ENCODE measurements at places on chromosomes 7 and 10. TPM values are rescaled to one million over a fixed set of nuclear protein-coding genes. Genes with fewer than 3 reads are reported as not detected.

The MTPN gene
- total RNA-seq, result 166 TPM

The BAG3 gene
- 70.9 TPM for total RNA-seq

The NYAP1 gene
- 2.5 TPM for total RNA-seq

The CTAGE4 gene
- total RNA-seq, result not detected

The CDC14C gene
- total RNA-seq, result not detected

The ECHDC3 gene
- 3.7 TPM for total RNA-seq

The TRAPPC14 gene
- total RNA-seq, result 20.0 TPM

The ACADSB gene
- total RNA-seq, result 4.7 TPM

The SPRN gene
- 0.92 TPM for total RNA-seq

The PLXDC2 gene
- 0.92 TPM for total RNA-seq

The ACTL6B gene
- total RNA-seq, result not detected

The COA1 gene
- 33.8 TPM for total RNA-seq

The SPOCK2 gene
- 3.9 TPM for total RNA-seq

The HOGA1 gene
- total RNA-seq, result 0.12 TPM

The BICC1 gene
- total RNA-seq, result 22.9 TPM

The KCTD7 gene
- total RNA-seq, result 7.9 TPM

The PRSS58 gene
- not detected for total RNA-seq

The TRUB1 gene
- total RNA-seq, result 16.7 TPM

The MRC1 gene
- total RNA-seq, result 23.8 TPM

The KCND2 gene
- total RNA-seq, result 1.3 TPM

The NAT16 gene
- not detected for total RNA-seq

The NUDT13 gene
- 0.99 TPM for total RNA-seq

The WNT8B gene
- total RNA-seq, result not detected

The PLEKHS1 gene
- total RNA-seq, result not detected

The AKR1C8 gene
- total RNA-seq, result not detected

The AKR1C2 gene
- total RNA-seq, result not detected

The SPDYE18 gene
- not detected for total RNA-seq

The SLC26A5 gene
- not detected for total RNA-seq

The GPRIN2 gene
- 0.10 TPM for total RNA-seq
